ENCODE measurements at places on chromosomes 4 and X.

- no peak for DNase-seq
Measured at GRCh38 chr4:138981930-138982390, 33.6 kb upstream of the NOCT start.

DNA sequence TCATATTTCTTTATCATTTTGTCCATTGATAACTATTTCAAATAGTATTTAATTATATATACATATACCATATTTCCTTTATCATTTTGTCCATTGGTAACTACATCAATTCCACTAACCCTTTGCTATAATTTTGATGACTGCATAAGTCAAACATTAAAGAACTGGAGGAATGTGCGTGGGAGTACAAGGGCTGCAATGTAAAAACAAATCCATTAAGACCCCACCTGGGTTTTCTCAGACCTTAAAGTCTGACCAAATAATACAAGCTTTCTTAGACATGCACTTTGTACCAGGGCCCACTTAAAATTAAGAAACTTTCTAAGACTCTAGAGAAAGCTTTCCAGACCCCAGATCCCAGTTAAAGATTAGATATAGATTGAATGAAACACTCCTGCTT is 1622.4 kb upstream of the PCDH10 start:
- no peak for DNase-seq

DNA sequence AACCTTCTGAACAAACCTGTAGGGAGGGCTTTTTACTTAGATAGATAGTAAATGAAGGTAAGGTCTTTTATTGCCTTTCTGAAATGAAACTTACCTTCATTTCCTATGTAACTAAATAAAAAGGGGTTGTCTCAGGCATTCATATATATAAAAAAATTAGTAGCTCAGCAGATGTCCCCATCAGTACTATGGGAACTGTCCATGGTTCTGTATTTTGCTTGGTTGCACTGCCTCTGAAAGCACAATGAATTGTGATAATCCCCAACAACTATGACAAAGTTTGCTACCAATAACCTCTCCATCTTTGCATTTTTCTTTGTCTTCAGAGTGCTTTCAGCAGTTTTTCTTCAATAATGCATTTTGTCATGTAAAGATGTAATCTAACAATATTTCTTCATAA is 222.4 kb downstream of the SLIT2 start:
- no peak for DNase-seq

DNA sequence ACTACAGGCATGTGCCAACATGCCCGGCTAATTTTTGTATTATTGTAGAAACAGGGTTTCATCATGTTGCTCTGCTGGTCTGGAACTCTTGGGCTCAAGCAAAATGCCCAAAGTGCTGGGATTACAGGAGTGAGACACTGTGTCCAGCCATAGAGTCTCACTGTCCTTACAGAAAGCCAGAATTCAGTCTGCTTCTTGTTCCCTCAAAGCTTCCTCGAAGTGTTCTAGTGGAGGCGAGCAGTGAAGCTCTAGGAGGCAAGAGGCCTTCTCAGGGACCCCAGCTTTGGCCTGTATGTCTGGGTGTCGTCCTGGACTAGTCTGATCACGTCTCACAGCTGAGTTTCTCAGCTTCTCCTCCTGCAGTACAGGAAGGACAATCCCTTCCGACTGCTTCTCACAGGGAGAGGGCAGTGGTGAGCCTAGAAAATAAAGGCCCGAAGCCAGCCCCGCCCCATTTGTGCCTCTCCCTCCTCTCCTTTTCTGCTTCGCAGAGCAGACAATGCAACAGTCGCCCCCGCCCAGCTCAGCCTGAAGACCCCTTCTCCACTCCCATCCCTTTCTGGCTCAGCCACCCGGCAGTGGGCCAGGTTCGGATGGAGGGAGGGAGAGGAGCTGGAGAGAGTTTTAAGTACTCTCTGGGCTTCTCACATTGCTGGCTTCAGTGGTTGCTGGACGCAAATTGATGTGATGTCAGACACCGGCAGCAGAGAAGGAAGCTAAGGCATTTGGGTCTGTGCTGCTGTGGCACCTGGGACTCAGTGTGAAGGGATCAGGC is 11.1 kb upstream of the FAM3A start:
- DNase-seq = peak; percentile 56

- DNase-seq = no peak
Measured at GRCh38 chr4:108555701-108556100, 64.7 kb upstream of the RPL34 start.

- DNase-seq = no peak
Measured at GRCh38 chrX:2692221-2693112, 1.4 kb downstream of the CD99 start.

GRCh38 chrX:19629541-19629940 is 114.2 kb upstream of the MAP3K15 start:
- no peak for DNase-seq

DNA sequence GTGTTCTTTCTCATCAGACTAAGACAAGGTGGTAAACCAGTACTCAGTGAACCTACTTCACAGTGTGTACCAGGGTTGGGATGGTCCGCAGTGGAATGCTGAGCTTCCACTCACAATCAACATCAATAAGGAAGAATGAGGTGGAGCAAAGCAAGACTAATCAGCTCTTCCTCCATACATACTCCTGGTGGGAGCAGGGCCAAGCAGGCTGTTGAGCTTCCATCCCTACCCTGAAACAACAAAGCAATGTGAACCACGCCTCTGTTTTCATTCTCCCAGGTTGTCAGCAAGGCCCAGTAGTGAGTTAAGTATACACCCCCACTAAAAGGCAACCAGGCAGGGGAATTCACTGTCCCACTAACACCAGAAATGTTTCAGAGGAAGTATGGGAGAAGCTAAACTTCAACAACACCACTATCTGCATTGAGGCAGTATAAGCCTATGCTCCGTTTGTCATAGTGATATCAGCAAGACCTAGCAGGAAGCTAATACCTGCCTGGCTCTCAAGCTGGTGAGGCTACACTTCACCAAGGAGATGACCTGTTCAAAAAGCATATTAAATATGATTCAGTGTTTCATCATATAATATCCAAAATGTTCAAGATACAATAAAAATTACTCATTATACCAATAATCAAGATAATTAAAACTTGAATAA is 109.5 kb downstream of the DDX60 start:
- DNase-seq = no peak

DNA sequence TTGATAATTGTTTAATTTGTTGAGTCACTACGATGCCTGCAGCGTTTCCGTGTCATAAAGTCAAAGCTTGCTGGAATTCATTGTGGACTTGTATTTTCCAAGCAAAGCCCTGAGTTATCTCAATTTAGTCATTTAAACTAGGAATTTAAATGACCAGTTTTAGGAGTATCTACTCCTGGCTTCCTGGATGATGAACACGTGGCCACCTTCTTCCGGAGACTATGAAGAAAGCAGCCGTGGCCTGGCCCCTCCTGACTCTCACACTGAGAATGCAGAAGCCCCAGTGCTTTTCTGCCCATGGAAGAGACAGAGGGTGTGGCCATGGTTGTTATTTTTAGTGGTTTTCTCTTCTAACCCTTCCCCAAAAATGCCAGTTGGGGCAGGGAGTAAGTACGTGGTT is 250.7 kb upstream of the GATB start:
- DNase-seq = no peak

GRCh38 chr4:153571006-153571545 is 104.9 kb downstream of the TMEM131L start:
- DNase-seq = no peak

DNA sequence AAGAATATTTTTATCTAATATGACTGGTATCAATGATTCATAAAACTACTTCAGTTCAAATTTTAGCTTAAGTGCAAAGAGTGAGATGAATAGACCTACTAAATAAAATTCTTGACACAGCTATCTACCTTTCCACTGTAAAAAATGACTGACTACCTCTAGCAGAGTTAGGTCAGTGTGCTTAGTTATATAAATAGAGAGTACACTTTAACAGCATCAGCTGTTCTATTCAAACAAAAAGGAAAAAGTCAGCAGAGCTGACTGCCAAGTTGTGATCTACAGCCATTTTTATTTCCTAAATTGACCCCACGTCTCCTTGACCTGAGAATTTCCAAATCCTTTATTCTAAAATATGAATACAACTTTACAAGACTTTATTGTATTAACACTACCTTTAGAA is 262.4 kb downstream of the CAMK2D start:
- DNase-seq = no peak

DNA sequence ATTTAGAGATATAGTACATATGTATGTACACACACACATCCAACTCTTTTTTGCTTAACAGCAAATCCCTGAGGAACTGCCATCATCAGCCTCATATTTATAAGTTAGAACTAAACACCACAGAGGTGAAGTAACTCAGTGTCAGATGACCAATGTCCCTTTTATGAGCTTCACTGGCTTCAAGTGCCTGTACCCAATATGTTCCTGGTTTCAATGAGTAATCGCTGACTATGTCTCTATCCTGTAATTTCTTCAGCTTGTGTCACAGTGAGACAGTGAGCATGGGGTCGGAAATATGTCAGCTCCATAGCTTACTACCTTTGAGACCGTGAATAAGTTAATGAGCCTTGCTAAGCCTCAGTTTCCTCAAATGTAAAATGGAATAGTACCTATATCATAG is 136.2 kb upstream of the RASGEF1B start:
- DNase-seq = no peak

GRCh38 chr4:143348233-143349077 is 11.8 kb downstream of the GAB1 start:
- no peak for DNase-seq

- DNase-seq = no peak
Measured at GRCh38 chr4:150256841-150257730, 178.8 kb downstream of the DCLK2 start.

DNA sequence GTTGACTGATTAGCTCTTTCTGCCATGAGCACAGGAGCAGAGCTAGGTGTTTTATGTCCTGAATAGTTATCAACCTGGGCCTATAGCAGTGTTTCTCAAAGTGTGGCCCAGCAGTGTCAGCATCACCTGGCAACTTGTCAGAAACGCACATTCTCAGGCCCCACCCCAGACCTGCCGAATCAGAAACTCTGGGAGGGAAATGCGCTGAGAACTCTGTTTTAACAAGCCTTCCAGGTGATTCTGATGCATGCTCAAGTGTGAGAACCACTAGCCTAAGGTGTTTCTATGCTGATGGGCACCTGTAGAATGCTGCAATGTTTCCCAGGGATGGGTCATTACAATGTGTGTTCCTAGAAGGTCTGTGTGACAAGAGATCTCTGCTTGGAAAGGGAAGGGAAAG is 257.5 kb downstream of the MID1IP1 start:
- DNase-seq = no peak

Measured in activated CD4-positive, alpha-beta T cell treated with anti-CD3 and anti-CD28 coated beads for 24 hours (primary cell).